Activated naive CD8-positive, alpha-beta T cell treated with anti-CD3 and anti-CD28 coated beads, Interleukin-2, amount 50 U/mL, for 16 hours (primary cell): ENCODE measurements at places on chromosomes 4 and X.

- no peak for DNase-seq
These were observed 18.6 kb upstream of the ADRA2C start for GRCh38 chr4:3747581-3747904.

- DNase-seq = no peak
These were observed 43.1 kb upstream of the C1GALT1C1 start for GRCh38 chrX:120672841-120673530.

DNA sequence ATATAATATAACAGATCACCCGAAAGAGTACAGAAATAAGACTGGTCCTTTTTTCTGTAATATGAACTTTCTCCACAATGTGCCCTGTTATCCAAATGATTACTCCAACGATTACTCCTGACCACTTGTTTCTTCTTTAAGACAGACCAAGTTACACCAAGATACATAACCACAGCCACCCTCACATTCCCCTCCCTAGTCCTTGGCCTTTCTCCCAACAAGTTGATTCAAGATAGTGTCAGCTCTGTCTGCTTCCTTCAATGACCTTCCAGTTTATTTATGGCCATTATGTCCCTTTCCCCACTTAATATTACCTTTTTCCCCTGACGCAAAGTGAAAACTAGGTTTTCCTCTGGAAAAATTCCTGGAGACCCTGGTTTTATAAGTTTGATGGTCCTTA is 397.2 kb downstream of the FAM47B start:
- no peak for DNase-seq

DNA sequence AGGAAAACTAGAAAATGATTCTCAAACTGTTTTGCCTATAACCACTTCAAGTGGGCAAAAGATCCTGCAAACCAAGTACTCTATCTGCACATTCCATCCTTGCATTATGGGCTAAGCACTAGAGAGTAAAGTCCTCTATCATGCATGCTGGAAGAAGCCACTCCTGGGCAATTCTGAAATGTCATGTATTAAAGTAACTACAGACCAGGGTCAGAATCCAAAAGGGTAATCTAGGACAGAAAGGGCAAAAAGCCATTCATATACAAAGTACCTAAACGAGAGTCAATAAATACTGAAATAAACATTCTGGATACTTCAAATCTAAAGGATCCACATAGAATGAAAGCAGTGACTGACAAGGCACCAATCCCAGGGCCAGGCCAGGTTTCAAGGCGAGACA is 1.0 kb downstream of the SNX12 start:
- DNase-seq = no peak

- no peak for DNase-seq
These were observed 86.9 kb downstream of the CC2D2A start for GRCh38 chr4:15556511-15557092.

GRCh38 chrX:54386314-54386713 is 28.5 kb upstream of the WNK3 start:
- no peak for DNase-seq

DNA sequence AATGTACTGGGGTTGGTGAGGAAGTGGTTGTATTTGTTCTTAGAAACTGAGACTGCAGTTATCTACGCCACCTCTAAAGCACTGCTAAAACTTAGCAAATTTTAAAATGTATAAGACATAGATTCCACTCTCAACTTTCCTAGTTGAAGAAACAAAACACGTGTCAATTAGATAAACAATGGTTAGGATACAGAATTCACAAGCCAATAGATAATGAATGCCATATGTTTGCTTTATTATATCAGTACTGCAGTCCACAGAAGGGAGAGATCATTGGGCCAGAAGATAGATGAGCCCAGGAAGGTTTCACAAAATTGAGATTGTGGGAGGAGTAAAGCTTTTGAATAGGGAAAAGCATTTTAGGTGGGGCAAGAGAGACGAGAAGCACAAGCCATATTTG is 14.3 kb downstream of the TMEM33 start:
- DNase-seq = no peak

- no peak for DNase-seq
These were observed 23.0 kb upstream of the CPLX1 start for GRCh38 chr4:848803-849477.

DNA sequence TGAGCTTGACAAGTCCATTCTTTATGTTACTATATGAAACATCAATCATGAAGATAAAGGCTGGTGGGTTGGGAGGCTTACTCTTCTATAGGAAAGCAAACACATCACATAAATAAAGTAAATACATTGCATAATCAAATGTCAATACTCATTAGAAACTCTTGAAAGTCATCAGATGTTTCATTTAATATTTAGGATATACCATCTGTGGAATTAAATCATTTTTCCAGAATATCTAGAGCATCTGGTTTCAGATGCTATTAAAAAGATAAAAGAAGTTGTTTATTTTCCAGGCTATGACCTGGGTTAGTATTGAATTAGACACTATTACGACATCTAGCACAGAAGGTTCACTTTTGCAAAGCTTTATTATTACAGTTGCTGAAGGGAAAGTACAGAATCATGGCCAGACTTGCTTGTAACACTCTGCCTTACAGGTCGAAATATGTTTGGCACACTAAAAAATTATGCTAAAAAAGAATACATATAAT is 72.6 kb downstream of the METTL14 start:
- DNase-seq = no peak

DNA sequence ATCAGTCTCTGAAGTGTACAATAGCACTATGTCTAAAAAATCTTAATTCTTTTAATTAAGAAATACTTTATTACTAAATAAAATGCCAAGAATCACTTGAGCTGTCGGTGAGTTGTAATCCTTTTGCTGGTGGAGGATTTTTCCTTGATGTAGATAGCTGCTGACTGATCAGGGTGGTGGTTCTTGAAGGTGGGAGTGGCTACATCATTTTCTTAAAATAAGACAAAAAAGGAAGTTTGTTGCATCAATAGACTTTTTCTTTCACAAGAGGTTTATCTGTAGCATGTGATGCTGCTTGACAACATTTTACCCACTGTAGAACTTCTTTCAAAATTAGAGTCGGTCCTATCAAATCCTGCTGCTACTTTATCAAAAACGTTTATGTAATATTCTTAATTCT is 68.8 kb upstream of the ZC4H2 start:
- DNase-seq = no peak

DNA sequence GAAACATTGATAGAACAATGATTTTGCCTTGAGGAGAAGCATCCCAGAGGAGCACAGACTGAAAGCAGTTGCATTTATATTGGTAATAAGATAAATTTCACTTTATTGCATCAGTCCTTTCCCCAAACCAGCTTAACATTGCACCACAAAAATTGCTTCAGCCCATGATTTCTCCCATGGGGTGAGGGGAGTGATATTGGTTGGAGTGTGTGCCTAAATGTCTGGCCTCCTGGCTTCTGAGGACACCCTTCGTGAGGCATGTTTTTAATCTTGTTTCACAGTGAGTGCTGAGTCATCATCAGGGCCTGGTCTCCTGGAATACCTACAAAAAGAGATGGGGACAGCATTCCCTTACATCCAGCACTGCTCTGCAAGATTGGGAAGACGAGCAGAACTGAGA is 487.9 kb downstream of the C4orf33 start:
- no peak for DNase-seq

GRCh38 chrX:16786791-16787735 is 797 bp downstream of the TXLNG start:
- DNase-seq = no peak

DNA sequence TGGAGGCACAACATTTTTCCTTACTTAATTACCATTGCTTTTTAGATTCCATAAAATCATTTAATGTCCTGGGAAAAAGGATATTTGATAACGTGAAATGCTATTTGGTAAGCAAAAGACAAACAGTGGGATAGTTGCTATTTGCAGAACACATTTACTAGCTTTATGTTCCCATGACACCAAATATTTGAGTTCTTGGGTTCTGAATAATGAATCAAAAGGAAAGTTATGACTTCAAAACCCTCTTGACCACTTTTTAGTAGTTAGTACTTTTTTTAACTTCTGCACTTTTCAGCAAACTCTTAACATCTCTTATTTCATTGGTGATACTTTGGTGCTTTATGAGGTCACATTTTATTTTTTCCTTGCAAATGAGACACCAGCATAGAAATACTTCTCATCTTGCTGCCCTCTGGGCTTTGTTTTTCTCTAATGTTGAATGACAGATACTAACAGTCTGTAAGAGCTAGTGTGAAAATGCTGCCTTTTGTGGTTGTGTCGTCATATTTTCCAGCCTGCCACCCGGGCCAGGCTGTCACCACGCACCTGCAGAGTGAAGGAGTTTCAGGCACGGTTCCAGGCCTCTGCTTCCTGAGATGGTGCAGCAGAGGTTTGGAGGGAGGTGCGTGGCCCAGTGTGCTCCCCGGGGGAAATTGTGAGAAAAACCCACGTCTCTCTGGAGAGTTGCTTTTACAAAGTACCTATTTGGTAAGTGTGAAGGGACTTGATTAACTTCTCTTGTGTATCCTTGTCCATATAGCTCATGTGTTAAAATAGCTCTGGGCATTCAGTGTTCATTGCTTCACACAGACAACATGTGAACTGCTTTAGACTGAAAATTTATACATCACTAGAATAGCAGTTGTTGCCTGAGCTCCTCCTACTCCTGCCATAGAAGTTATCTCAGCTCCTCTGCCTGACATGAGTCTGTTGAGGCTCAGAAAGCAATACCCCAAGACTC is 34.7 kb downstream of the MSL3 start:
- peak; percentile 58 for DNase-seq

DNA sequence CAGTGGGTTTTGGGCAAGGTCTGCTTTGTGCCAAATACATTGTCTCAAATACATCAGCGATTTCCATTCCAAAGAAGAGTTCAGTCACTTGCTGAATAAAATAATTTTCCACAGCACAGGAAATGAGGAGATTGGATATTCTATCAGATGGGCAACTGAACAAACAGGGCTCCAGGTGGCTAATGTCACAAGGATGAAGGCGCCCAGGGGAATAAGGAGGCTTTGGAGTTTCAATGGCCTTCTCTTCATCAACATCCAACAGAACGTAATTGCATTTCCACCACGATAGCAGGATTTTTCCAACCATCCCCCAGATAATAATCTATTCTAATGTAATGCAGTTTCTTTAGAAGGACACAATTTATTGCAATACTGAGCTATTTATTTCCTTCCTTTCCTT is 104.7 kb upstream of the KLHL13 start:
- no peak for DNase-seq

- DNase-seq = no peak
These were observed 81.1 kb upstream of the SLC4A4 start for GRCh38 chr4:71257761-71258160.

GRCh38 chr4:138865765-138866164 is 149.8 kb upstream of the NOCT start:
- no peak for DNase-seq

- DNase-seq = no peak
These were observed 27.6 kb downstream of the C4orf54 start for GRCh38 chr4:99629962-99630554.

DNA sequence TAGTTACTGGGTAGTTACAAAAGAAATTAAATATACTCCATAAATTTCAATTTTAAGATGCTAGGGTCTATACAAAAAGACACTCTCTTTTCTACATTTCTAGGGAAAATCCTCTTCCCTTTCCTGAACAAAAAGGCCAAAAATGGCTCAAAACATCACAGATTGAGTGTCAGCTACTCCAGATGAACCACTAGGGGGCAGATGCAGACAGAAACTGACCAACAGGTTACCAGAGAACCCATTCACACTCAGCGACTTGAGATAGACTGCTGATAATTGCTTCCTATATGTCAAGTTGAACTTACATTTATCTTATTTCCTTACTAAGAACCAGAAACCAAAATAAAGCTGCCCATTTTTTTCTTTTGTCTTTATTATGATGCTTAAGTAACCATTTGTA is 83.4 kb upstream of the MID1IP1 start:
- no peak for DNase-seq

- DNase-seq = no peak
These were observed 31.9 kb upstream of the TLR2 start for GRCh38 chr4:153652051-153652784.

GRCh38 chr4:2219233-2219760 is 22.6 kb downstream of the HAUS3 start:
- no peak for DNase-seq

DNA sequence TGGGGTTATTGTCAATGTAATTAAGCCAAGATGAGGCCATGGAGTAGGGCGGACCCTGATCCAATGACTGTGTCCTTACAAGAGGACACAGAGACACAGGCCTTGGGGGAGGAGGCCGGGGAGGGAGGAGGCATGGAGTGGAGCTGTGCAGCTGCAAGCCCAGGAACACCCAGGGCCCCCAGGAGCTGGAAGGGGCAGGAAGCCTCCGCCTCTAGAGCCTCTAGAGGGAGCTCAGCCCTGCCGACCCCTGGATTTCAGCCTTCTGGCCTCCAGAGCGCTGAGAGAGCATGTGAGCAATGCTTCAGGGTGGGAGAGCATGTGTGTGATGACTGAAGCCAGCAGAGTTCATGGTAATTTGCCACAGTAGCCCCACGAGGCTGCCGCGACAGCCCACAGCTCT is 234.6 kb downstream of the AFAP1 start:
- no peak for DNase-seq

GRCh38 chrX:11257711-11258110 is 35.5 kb upstream of the AMELX start:
- DNase-seq = no peak

DNA sequence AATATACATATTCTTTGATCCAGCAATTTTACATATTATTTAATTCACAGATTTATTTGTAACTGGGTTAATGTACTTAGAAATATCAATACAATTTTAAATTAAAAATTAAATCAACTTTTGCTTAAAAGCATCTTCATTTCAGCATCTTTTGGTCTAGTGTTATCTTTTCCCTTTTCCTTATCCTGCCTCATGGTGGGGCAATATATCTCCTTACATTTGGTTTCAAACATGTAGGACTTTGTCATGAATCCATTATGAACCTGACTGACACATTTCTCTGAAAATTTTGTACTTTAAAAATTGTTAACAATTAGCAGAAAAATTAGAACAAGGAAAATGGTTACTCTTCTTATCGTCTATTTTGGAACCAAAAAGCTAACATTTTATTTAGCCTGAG is 42.8 kb upstream of the ANK2 start:
- no peak for DNase-seq

DNA sequence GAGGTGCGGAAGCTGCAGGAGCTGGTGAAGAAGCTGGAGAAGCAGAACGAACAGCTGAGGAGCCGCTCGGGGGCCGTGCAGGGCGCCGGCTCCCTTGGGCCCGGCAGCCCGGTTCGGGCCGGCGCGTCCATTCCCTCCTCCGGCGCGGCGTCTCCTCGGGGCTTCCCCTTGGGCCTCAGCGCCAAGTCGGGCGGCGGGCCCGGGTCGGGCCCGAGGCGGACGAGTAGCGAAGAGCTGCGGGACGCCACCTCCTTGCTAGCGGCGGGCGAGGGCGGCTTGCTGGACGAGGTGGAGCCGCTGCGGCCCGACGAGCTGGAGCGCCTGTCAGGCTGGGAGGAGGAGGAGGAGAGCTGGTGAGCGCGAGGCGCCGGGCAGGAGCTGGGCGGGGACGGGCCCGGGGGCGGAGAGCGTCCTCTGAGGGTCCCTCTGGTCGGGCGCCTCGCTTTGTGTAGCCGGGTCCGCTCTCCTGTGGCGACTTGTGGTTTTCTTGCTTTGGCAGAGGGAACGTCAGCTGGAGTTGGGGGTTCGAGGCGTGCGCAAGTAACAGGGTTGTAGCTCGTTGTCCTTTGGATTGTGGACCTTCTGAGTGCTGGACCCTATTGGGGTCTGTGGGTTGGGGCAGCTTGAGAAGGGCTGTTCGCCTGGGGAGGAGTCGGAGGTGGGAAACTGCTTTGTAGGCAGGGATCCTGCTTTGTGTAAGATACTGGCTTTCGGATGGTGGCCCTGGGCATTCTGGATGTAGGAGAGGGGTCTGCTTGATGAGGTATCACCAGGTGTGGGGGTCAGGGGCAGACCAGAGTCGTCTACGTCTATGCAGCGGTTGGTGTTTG is 662 bp downstream of the SLAIN2 start:
- peak; percentile 13 for DNase-seq

- DNase-seq = no peak
These were observed 66.3 kb downstream of the WWC2 start for GRCh38 chr4:183165376-183165775.
